ENCODE measurements at places on chromosomes 4 and X.

DNA sequence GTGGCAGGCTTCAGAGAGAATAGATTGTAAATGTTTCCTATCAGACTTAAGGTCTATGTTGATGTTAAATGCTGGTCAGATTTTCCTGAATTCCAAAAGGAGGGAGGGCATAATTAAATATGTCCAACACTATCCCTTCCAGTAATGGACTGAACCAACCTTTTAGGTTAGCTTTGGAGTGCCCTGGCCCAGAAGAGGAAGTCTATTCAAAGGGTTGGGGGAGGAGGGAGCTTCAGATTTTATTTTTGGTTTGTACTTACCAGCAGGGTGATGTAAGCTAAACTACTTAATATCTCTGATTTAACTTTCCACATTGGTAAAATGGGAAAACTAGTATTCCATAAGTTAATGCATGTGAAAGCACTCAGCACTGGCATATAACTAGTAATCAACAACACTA is 91.1 kb downstream of the RBM46 start:
- no peak for DNase-seq

DNA sequence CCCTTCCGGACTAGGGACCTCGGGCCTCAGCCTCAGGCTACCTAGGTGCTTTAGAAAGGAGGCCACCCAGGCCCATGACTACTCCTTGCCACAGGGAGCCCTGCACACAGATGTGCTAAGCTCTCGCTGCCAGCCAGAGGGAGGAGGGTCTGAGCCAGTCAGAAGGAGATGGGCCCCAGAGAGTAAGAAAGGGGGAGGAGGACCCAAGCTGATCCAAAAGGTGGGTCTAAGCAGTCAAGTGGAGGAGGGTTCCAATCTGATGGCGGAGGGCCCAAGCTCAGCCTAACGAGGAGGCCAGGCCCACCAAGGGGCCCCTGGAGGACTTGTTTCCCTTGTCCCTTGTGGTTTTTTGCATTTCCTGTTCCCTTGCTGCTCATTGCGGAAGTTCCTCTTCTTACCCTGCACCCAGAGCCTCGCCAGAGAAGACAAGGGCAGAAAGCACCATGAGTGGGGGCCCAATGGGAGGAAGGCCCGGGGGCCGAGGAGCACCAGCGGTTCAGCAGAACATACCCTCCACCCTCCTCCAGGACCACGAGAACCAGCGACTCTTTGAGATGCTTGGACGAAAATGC is at the start of gene WAS:
WAS (plus strand) TSS at position 389 of the 572 bp plus-strand sequence; CDS start at position 444, 55 bp downstream.
- DNase-seq: no peak

GRCh38 chrX:27445438-27445837 is 17.7 kb downstream of the PPP4R3C start:
- DNase-seq: no peak

DNA sequence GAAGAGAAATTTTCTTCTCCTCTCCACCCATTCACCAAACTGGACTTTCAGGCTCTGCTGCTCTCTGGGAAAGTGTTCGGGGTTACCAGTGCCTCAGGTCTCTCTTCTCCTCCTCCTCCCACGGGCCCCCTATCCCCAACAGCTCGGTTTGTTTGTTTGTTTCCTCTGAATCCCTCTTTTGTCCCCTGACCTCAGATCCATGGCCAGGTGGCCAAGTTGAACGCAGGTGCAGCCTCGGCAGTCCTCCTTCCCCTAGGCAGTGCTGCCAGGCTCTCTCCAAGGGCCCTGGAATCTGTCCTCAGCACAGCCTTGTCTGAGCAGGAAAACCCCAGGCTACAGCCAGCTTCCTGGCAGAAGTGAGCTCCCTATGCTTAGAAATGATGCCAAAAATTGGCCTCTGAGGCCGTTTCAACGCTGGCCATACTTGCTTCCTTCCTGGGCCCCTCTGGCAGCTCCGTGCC is 60.0 kb downstream of the FHDC1 start:
- no peak for DNase-seq

DNA sequence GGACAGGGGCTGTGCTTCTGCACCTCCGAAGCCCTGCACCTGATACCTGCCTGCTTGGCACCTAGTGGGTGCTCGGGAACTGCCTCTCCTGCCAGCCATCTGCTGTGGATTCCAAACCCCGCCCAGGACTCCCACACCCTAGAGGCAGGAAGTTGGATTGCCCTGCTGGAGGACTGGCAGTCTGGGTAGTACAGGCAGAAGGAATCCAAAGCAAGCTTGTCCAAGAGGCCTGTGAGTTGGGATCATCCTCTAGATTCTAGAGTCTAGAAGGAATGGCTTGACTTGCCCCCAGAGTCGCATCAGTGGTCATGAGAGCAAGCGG is 64.6 kb upstream of the MTM1 start:
- no peak for DNase-seq

All from NCI-H524 treated with DMSO at 0.1 percent for 48 hours (cell line).